Stimulated activated naive CD4-positive, alpha-beta T cell (primary cell): ENCODE measurements at places on chromosomes 12 and 14.
A peak's percentile ranks its signal among the peaks of the same experiment; 100 is the strongest.

DNA sequence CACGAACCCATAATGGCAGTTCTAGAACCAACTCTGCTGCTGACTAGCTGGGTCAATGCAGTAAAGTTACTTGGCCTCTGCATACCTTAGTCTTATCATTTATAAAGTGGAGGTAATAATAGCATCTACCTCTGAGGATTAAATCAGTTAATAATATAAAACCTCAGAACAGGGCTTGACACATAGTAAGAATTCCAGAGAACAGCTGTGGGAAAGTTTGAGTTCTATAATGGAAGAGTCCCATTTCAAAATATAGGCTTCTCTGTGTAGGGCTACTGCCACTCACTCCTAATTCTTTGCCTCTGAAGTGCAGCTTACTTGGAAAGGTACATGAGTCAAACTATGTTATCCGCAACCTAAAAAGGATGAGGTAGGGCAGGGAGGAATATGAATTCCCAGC lies 269.2 kb upstream of the PRKD1 start:
- DNase-seq: no peak

GRCh38 chr12:85823436-85824180 lies 12.6 kb downstream of the RASSF9 start:
- DNase-seq: no peak

- DNase-seq: no peak
Measured at GRCh38 chr14:64926398-64926995, 12.2 kb downstream of the CHURC1 start.

GRCh38 chr12:79848339-79848738 lies 86.6 kb downstream of the PPP1R12A start:
- DNase-seq: no peak

GRCh38 chr12:62210422-62210821 lies 49.8 kb upstream of the USP15 start:
- no peak for DNase-seq

- DNase-seq: no peak
Measured at GRCh38 chr12:12903642-12904609, 12.6 kb downstream of the GPRC5A start.

DNA sequence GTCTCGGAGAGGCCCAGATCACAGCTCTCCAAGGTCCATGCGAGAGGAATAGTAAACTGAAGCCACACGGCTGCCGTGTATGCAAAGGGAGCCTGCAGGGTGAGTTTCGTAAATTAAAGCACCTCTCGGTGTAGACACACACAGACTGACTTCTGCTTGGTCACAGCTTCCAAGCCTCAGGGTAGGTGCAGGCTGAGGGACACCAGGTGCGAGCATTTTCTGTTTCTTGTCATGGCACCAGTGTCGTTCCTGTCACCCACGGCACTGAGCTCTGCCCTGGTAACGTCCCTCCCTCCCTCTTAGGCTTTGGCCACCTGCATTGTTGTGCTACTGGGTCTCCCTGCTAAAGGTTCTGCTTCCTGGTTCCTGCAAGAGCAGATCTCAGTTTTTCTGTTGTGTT lies 76.2 kb upstream of the DYNC1H1 start:
- DNase-seq: no peak

DNA sequence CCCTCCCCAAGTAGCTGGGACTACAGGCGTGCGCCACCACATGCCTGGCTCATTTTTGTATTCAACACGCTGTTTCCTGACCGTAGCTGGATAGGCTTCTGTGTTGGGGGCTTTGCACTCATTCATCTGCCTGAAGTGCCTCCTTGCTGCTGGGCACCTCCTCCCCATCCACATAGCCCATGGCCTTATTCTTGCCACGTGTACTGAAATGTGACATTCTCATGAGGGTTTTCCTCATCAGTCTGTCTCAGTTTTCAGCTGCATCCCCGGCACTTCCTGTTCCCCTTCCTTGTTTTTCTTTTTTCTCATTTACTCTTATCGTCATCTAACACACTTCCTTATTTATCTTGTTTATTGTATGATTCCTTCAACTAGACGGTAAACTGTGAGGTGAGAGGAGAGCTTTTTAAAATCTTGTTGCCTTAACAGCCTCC lies 36.6 kb downstream of the RCOR1 start:
- DNase-seq: no peak

DNA sequence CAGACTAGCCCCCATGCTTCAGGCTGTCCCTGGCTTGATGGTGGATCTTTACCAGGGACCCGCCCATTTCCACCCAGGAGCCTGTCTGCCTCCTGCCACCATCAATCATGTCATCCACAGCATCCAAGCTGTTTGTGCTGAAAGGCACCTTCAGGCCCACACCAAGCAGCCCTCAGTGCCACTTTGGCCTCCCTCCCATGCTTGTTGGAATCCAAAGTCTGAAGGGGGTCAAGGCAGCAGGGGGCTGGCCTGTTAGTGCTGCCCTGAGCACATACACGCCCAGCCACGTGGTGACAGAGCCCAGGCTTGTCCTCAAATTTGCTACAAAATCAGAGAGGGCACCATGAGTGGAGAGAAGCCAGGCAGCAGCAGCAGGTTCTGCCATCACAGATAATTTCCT lies 1146.8 kb downstream of the FSCB start:
- no peak for DNase-seq

DNA sequence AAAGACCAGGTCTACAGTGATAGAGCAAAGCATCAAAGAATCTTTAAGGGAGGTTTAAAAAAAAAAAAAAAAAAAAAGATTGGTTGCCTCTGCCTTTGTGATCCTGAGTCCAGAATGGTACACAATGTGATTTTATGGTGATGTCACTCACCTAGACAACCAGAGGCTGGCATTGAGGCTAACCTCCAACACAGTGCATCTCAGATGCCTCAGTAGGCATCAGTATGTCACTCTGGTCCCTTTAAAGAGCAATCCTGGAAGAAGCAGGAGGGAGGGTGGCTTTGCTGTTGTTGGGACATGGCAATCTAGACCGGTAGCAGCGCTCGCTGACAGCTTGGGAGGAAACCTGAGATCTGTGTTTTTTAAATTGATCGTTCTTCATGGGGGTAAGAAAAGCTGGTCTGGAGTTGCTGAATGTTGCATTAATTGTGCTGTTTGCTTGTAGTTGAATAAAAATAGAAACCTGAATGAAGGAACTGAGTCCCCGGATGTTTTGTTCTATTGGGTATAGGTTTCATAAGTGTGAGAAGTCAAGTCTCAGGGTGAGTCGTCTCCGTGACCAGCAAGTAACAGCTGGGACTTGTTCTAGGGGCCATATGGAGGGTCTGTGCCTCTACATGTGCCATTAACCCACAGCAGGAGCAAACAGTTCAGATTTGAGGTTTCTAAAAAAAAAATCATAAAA lies 9.3 kb downstream of the PEBP1 start:
- DNase-seq: no peak

DNA sequence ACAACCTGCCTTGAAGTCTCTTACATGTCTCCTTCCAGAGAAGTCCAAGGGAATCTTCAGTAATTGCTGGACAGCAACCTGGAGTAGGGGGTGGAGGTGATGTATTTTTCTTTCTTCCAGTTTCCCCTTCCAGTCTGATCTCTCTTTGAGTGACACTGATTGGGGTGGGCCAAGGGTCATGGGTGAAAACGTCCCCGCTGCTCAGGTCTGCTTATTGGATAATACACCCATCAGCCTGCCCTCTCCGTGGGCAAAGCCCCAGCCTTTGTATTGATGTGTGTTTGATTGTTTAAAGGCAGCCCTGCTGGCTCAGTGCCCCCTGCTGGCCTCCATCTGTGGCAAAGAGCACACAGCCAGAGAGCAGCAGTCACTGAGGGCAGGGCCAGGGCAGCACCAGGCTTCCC lies 35.7 kb upstream of the ATP2A2 start:
- DNase-seq: peak; percentile 4

GRCh38 chr12:53985994-53986685 lies 1.2 kb downstream of the HOXC10 start:
- no peak for DNase-seq

DNA sequence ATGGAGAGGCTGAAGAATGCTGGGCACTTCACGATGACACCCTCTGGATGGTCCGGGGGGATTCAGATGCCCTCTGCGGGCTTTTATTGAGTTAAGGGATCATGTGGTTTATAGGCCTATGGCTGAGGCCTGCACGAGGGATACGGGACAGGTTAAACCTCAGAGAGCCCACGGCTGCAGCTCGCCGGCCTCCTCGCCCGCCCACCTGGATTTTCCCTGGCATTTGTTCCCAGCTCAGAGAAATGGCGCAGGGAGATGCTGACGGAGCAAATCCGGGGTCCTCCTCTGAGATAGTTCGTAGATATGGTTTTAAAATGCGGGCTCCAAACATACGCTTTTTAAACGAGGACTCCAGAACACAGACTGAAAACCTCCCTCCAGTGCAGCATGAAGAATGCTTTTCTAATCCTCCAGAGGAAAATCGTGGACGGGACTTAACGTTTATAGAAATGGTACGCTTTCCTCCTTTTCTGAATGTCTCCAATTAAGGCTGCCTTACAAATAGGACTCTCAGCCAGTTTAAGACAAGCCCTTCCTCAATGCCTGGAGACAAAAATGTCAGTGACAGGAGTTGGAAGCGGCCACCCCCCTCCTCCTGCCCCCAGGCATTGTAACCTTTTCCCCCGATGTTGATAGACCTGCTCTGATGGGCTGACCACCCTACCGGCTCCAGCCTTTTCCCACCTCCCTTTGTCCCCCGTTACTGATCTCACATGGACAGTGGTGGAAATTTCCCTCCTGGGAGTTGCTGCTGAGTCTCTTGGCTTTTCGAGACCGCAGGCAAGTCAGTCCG lies 16.6 kb downstream of the CCND2 start:
- no peak for DNase-seq

DNA sequence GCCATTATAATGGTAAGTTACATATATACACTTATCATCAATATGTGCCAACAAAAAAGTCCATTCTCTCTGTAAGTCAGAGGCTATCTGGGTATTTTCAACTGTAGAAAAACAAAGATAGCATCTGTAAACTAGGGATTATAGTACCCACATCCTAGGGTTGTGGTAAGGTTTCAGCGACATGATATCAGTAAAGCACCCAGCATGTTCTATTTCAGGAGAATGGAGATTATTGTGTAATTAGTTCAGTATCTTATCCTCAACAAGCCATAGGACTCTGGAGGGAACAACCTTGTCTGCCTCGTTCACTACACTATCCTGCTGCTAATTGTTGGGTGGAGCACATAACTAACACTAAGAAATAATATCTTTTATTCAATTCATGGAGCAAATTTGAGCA lies 19.7 kb upstream of the CKAP4 start:
- no peak for DNase-seq
